ENCODE measurements at places on chromosomes 11 and 22.
A peak's percentile ranks its signal among the peaks of the same experiment; 100 is the strongest.

GRCh38 chr11:9178716-9179115 is 86.4 kb downstream of the DENND5A start:
- no peak for DNase-seq

DNA sequence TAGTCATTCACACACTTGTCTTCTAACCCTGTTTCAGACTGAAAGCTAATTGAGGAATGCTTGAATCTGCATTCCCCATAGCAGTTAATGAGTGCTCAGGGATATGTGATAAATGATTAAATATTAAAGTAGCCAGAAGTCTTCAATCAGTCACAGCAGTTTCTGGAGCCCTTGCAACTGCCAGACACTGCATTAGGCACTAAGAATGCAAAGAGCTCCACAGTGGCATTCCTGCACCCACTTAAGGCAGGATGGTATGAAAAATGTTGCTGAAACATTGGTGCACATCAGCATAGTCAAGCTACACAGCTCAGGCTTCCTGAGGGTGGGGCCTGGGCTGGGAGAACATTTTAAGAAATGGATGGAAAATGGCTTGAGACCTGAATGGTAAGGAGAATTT is 6.5 kb downstream of the DTX4 start:
- no peak for DNase-seq

- no peak for DNase-seq
Measured at GRCh38 chr11:13446444-13446843, 16.6 kb downstream of the BTBD10 start.

GRCh38 chr11:102241026-102241425 is 76.3 kb upstream of the BIRC3 start:
- no peak for DNase-seq

- no peak for DNase-seq
Measured at GRCh38 chr22:25420471-25420924, 144.0 kb upstream of the GRK3 start.

GRCh38 chr11:100890789-100891188 is 203.7 kb downstream of the ARHGAP42 start:
- no peak for DNase-seq

- DNase-seq = no peak
Measured at GRCh38 chr22:27705408-27706080, 96.0 kb downstream of the MN1 start.

DNA sequence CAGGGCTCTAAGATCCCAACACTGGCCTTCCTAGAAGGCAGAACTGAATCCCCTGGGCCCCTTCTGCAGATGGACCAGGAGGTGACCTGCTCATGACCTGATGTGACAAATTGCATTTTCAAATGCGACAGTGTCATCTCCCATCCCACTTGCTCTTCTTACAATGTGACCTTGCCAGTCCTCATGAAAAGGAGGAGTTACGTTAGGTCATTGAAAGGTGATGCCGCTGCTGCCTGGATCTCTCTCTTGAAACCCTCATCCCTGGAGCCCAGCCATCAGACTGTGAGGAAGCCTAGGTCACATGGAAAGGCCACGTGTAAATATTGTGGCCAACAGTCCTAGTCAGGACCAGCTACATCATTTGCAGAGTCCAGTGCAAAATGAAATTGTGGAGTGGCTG is 5.7 kb upstream of the C1QTNF4 start:
- DNase-seq = no peak

DNA sequence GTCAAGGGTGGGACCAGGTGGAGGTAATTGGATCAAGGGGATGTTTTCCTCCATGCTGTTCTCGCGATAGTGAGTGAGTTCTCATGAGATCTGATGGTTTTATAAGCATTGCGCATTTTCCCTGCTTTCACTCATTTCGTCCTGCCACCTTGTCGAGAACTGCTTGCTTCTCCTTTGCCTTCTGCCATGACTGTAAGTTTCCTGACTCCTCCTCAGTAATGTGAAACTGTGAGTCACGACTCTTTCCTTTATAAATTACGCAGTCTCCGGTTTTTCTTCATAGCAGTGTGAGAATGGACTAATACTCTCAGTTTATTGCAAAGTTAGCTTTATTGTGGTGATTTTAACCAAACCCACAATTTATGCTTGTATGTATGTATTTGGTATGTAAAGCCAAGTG is 878.5 kb upstream of the ANO3 start:
- no peak for DNase-seq

- no peak for DNase-seq
Measured at GRCh38 chr11:35013514-35014233, 97.3 kb downstream of the PDHX start.

DNA sequence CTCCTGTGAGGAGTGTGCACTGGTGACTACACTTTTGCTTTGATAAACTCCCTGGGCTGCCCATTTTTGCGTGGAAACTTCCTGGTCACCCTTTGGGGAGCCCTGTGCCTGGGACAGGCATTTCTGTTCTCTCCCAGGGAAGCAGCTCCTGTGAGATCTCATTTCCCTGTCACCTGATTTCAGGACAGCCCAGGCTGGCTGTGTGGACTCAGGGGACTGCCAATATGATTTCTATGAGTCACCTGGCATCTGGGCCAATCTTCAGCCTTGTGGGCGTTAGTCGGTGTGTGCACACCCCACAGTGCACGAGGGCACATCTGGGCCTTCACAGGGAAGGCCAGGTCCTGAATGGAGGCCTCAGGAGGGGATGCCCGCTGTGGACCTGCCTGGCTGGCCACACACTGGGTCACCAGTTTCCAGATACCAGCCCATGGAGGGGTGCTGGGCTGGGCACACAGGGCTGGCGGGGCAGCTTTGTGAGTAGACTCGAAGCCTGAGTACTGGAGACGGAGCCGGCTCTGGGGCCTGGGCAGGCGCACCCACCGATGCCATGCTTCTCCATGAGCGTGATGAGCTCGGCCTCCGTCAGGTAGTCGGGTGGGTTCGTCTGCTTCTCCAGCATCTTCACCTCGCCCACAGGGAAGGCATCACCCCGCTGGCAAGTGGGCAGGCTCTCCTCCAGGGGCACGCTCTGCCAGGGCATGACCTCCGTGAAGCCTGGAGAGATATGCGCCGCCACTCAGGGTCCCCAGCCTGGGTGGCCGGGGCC is 9.4 kb upstream of the PPM1F start:
- peak; percentile 57 for DNase-seq

DNA sequence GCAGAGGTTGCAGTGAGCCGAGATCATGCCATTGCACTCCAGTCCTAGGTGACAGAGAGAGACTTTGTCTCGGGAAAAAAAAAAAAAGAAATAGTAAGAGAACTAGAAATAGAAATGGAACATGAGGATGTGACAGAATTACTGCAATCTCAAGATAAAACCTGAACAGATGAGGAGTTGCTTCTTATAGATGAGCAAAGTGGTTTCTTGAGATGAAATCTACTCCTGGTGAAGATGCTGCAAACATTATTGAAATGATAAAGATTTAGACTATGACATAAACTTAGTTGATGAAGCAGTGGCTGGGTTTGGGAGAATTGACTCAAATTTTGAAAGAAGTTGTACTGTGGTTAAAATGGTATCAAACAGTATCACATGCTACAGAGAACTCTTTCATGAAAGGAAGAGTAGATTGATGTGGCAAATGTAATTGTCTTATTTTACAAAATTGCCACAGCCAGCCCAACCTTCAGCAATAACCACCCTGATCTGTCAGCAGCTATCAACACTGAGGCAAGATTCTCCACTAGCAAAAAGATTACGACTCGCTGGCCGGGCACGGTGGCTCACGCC is 13.7 kb downstream of the XNDC1N start:
- no peak for DNase-seq

GRCh38 chr11:118785362-118785761 is 5.6 kb downstream of the DDX6 start:
- no peak for DNase-seq

DNA sequence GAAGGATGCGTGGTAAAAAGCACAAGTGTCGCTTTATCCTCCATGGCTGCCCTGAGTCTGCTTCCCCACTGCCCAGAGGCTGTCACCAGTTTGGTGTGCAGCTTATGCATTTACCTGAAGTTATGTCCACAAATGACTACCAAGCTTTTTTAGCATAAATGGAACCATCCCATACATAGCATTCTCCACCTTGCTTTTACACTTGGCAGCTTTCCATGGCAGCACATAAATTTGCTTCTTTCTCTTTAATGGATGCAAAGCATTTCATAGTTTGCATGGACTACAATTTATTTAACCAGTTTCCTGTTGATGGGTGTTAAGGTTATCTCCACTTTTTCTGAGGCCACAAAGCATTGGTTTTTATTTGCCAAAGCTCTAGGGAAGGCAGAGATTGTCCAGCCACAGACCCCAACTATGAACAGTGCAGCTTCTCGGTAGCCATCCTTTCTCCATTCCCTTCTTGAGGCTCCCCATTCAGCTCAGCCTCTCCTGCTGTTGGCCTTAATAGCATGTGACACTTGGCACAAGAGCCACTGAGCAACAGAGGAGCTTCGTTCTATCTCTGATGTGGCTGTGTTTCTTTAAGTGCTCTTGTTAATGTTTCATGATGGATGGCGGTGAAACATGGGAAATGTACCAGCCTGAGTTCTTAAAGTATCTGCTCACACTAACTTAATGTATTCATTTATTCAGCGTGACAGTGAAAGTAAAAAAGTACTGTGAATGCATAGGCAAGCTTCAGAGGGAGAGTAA is 59.8 kb upstream of the NAV2 start:
- no peak for DNase-seq

DNA sequence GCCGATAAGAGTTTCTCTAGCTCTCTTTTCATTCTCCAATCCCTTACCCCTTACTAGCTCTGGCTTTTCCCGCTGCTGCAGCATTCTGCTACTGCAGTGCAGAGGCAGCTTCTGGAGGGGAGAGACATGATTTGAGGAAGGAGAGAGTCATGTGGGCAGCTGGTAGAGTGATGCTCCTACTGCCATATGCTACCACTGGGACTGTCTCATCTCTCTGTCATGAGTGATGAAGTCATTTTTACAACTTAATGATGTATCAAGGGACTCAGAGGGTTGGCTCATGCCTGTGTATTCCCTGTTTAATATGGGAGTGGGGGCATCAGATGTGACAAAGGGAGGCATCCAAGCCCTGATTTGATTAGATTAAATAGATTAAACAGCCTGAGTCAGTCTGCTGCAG is 11.3 kb downstream of the SLC17A6 start:
- DNase-seq = no peak

DNA sequence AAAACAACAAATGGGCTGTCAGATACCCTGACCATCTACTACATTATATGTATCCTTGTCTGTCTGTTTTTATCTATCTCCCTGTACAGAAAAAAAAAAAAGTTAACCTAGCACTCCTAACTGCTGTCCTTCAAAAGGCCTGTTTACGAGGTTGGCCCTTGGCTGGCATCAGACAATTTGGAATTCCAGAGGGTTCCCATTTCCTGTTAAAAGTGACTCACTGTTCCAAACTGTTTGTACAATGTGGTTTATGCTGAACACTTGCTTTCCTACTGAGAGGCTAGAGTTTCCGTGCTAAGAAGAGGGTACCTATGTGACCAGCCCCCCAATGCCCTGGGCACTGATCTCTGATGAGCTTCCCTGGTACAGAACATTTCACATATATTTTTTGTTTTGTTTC is 65.9 kb upstream of the HMGXB4 start:
- DNase-seq = peak; percentile 70

DNA sequence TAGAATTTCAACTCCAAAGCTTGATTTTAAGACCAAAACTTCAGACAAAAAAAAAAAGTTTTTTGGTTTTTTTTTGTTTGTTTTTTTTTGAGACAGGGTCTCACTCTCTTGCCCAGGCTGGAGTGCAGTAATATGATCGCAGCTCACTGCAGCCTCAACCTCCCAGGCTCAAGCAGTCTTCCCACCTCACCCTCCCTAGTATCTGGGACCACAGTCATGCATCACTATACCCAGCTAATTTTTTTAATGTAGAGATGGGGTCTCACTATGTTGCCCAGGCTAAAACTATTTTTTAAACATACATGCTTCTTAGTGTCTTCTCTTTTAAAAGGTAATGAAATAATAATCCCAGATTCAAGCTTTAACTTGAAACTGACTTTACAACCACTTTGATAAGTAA is 35.4 kb upstream of the GRK2 start:
- no peak for DNase-seq

DNA sequence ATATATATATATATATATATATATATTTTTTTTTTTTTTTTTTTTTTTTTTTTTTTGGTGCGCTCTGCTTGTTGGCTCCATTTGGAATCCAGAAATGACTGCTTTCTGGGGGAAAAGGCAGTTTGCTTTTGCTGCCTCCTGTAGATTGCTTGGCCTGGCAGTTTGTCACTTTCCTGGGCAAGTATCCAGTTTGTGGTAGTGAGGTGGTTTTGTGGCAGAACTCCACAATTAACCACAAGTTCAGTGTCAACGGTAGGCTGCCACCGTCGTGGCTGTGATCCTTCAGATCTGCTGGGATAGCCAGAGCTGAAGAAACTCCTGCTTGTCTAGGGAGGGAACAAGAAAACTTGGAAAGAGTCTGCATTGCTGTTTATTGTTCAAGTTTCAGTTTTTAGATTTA is 5.0 kb upstream of the PDE3B start:
- DNase-seq = no peak

- no peak for DNase-seq
Measured at GRCh38 chr11:123241294-123241693, 46.2 kb upstream of the CLMP start.

GRCh38 chr11:115652496-115652895 is 148.3 kb upstream of the CADM1 start:
- no peak for DNase-seq

GRCh38 chr22:20319041-20319744 is 667 bp downstream of the DGCR6L start:
- peak; percentile 31 for DNase-seq

DNA sequence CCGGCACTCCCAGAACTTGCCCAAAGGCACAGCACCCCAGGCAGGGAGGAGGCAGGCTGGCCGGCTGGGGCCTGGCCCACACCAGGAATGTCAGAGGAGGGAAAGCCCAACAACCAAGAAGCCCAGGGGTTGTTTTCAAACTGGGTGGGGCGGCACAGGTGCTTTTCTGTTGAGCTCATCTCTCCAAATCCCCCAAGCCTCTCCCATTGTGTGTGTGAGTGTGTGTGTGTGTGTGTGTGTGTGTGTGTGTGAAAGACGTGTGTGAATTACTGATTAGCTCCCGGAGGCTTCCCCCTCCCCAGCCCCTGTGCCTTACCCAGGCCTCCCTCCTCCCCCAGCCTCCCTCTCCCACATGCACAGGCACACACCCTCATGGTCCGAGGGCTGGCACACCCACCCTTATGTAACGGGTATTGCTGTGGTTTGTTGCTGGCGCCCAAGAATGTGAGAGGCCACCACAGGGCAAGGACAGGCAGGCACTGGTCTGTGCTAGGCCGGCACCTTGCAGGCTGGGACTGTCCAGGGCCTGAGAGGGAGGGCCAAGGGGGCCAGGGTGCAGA is 15.9 kb downstream of the TRIM29 start:
- DNase-seq = peak; percentile 95

Measured in mammary epithelial cell (primary cell).